NCI-H1048 (cell line): ENCODE measurements at places on chromosomes 3 and 15.

GRCh38 chr3:30511524-30512251, 94.7 kb upstream of the TGFBR2 start:
- DNase-seq = no peak

GRCh38 chr3:137767538-137768360, 3.6 kb downstream of the SOX14 start:
- DNase-seq = no peak

DNA sequence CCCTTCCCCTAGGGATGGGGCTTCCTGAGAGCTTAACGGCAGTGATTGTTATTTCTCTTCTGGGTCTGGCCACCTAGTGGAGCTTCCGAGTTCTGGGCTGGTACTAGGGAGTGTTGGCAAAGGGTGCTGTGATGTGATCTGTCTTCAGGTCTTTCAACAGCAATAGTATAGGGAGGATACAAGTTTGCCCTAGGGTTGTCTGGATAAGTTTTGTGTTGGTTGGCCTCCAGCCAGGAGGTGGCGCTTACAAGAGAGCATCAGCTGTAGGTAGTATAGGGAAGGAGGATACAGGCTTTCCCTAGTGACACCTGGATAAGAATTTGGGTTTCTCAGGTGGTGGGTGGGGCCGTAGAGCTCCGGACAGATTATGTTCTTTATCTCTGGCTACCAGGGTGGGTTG, 19.2 kb upstream of the CPOX start:
- DNase-seq = no peak

DNA sequence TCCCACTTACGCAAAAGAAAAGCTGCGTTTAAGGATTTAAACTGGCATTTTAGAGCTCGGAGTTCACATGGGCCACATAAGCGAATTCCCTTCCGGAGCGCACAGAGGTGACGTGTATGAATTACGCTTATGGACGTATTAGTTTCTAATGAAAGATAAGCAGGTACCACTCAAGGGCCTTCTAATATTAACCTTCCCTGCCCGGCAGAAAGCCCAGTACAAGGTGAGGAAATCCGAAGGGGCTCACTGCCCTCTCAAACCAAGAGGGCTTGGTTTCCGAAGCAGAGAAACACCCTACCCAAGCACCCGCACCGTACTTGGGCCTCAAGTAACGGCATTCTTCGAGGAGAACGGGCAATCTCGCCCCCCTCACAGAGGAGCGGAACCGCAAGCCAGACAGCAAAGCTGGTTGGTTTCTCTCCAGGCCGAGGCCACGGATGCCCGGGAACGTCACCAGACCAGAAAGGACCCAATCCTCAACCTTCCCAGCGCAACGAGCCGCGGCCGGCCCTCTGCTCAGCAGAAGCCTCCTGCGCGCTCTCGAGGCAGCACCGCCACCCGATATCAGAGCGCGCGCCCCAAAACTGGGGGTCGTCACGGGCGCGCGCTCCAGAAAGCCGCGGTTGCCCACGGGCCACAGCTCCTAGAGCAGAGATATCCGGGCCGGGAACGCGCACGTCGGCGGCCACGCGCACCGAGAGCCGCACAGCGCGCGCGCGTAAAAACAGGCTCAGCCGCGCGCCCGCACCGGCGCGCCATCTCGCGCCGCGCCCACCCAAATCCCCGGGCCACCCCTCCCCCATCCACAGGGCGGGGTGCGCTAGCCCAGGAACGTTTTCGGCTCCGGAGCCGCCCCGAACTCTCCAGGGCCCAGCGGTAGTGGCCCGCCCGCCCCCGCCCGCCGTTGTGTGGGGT, 676 bp downstream of the QRICH1 start:
- peak; percentile 24 for DNase-seq

DNA sequence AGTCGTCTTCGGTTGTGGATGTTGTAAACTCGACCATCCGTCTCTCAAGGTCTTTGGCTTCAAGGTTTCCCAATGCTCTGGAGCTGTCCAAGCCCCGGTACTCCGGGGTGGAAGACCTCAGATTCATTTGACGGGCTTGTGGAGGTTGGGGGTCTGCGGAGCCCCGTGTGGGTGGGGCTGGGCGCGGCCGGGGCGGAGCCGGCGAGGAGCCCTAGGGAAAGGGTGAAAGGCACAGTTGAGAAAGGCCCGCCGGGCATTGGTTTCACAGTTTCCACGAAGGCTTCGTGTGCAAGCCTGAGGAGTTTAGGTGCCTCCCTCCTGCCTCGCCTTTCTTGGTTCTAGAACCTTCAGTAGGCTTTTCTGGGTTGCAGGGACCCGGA, 360 bp upstream of the MGA start:
- DNase-seq = no peak

DNA sequence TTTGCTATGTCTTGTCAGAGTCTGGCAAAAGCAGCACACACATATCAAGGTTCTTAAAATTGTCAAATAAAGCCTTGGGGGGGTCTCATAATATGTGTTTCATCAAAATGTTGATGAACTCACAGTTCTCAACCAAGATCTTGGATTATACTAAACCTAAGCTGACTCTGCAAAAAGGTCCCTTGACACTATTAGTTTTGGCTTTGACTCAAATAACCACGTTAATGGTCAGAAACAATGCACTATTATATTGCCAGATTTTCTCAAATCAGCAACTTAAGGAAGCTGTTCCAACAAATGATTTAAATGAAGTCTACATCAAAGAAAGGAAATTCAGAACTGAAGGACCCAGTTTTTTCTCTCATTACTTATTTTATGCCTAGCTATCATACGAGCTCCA, 1063.9 kb downstream of the ROBO1 start:
- no peak for DNase-seq

GRCh38 chr3:171873580-171873979, 30.4 kb downstream of the TMEM212 start:
- DNase-seq = no peak

- DNase-seq = no peak
These were observed 76.2 kb upstream of the PLCL2 start for GRCh38 chr3:16808393-16809107.

DNA sequence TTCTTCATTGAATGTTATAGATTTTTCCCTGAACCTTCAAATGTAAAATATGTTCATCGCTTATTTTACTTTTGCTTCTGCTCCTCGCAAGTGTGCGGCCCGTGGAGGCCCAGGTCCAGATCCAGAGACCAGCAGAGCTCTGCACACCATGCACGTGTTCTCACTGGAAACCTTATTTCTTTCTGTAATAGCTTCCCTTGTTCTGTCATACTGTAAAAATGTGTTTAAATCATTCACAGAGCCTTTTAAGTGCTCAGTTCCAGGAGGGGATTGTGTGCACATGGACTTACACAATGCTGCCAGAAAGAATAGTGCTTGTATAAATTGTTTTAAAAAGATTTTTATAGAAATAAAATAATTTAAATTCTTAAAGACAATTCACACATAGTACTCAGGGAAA, 359.3 kb downstream of the GABRG3 start:
- DNase-seq = no peak

DNA sequence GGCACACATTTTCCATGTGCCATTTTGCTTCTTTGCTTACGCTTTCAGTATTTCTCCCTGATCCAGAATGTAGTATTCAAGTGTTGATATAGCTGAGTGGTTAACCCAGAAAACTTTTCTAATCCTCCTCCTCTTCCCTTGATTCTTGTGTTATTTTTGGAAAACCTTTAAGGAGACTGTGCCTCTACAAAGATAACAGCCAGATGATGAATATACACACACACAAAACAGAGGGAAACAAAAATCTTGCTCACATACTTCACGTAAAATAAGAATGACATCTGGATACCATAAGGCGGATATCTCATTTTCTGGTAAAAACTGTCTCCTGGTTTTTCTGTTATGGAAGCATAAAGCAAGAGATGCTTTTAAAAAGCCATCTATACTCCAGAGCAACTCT, 295.8 kb upstream of the THBS1 start:
- DNase-seq = no peak

- DNase-seq = no peak
These were observed 16.2 kb upstream of the ABI3BP start for GRCh38 chr3:101009386-101009785.

DNA sequence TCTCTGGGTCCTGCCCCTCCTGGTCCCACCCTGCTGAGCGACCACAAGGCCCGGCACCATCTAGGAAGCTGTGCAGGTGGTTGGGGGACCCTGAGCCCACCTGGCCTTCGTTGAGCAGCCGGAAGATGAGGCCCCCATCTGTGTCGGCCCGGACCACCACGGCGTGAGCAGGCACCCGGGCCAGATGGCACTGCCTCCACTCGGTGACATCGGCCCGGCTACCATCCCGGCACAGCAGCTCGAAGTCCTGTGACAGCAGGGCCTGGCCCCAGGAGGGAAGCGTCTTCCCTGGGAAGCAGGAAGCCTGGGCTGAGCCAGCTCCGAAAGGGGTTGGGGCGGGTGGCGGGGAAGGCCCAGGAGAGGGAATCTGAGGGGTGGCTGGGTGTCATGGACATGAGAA, 12.6 kb downstream of the MELTF start:
- no peak for DNase-seq

DNA sequence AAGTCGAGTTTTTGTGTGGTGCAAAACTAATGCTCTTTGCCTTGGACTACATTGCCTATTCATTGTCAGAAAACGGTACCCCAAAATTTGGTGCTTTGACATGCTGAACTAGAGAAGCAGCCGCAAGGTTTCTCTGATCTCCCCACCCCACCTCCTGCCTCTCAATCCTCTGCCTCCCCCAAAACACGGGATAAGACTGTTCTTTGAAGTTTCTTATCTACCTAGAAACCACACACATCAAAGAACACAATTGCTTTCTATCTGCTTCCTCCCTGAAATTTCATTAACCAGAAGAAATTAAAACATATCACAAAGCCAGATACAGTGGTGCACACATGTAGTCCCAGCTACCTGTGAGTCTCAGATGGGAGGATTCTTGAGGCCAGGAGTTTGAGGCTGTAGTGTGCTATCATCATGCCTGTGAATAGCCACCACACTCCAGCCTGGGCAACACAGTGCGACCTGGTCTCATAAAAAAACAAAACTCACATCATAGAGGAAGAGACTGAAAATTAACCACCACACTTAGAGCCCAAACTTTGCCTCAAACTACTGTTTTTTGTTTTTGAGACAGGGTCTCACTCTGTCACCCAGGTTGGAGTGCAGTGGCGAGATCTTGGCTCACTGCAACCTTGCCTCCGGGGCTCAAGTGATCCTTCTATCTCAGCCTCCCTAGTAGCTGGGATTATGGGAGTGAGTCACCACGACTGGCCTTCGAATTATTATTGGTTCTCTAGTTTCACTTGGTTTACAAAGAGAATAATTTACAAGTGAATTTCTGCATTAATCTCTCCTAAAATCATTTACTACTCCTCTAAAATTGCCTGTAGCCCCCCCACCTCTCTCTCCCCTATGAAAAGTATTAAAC, 2.7 kb upstream of the PCNP start:
- no peak for DNase-seq

- DNase-seq = no peak
These were observed 113.7 kb upstream of the PRTG start for GRCh38 chr15:55856506-55857164.

DNA sequence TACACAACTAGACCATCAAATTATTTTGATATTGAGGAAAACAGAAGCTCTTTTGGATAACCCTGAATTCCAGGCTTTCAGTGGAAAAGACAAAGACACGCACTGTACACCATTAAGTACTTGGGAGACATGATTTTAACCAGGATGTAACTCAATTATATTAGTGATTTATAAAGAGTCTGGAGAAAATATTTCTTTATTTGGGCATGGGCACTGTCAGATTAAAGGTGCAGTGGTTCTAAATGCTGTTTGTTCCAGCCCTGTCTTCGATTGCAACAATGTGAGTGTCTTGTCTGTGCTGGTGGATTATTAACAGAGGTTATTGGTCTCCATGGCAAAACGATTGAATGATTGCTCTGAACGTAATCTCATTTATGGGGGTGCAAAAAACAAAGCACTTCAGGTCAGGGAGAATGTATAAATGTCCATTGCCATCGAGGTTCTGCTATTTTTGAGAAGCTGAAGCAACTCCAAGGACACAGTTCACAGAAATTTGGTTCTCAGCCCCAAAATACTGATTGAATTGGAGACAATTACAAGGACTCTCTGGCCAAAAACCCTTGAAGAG, at the start of gene TM4SF4:
TSS of gene TM4SF4 (plus strand) at position 448 of the 568 bp plus-strand sequence. CDS start 181 bp downstream, outside the sequence.
- DNase-seq = no peak

DNA sequence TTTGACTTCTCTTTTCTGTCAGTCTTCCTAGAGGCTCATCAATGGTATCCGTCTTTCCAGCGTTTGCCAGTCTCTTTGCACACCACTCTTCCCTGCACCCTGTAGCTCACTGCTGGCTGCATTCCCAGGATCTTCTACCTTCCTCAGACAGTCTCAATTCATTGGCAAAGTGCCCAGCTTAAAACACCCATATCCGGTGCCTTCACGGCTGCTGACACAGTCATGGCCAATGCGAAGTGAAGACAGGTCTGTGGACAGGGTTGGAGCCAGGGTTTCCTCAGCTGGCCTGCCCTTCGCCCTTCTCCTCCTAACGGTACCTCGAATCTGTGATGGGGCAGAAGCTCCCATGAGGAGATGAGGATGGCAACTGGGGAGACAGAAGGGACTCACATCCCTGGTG, 36.1 kb downstream of the PTH1R start:
- no peak for DNase-seq

DNA sequence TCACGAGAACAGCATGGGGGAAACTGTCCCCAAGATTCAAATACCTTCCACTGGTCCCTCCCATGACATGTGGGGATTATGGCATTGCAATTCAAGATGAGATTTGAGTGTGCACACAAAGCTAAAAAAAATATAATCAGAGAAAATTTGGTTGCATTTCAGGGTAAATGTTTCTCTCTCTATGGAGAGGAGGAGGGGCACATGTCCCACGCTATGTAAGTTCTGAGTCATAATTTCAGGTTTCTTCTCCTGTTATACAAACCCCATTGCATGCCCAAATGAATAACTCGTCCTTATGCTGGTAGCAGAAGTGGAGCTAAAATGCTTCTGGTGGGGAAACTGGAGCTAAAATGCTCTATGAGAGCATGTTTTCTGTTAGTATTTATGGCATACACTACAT, 209.7 kb upstream of the DCBLD2 start:
- no peak for DNase-seq

- DNase-seq = no peak
These were observed 50.8 kb downstream of the GPR176 start for GRCh38 chr15:39869254-39869653.

- no peak for DNase-seq
These were observed 196.4 kb downstream of the VGLL3 start for GRCh38 chr3:86794361-86795065.

DNA sequence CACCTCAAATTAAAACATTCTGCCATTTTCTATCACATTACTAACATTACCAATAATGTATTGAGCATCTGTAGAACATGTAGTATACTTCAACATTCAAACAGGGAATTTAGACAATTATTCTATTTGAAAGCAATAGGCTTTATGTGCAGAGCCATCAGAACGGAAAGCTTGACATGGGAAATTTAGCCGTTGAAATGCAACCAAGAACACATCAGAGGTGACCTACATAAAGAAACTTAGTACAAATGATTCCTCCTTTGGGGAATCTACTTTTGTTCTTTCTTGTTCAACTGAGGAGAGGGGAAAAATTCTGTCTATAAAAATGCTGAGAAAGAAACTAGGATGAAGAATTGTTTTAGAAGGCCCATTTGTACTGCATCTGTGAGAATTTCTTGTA, 38.6 kb upstream of the RBMS3 start:
- no peak for DNase-seq
